Amygdala (tissue), 56 donors: ENCODE measurements at places on chromosomes 11 and 22.

DNA sequence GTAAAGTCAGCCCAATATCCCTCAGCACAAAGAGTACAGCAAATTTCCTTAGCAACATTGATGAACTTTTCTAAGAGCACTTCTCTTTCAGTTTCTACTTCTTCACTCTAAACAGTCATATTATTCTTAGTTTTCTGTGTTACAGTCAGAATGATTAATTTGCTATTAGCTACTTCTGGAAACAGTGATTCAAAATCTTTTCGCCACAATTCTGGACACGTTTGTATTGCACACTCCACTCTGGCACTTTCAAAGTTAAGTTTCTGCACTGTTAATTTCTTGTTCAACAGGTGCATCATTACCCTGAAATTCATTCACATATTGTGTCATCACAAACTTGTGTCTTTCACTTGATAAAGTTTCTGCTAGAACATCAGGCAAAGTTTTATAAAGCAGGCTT is 22.5 kb downstream of the ABTB2 start:
- DNase-seq, result no peak

GRCh38 chr11:60985501-60985900 is 14.0 kb downstream of the CD6 start:
- DNase-seq, result no peak

GRCh38 chr11:17734986-17735817 is 621 bp downstream of the KCNC1 start:
- DNase-seq, result peak; percentile 18

- DNase-seq, result no peak
Observed at GRCh38 chr11:74320538-74320937, 9.1 kb upstream of the P4HA3 start.

DNA sequence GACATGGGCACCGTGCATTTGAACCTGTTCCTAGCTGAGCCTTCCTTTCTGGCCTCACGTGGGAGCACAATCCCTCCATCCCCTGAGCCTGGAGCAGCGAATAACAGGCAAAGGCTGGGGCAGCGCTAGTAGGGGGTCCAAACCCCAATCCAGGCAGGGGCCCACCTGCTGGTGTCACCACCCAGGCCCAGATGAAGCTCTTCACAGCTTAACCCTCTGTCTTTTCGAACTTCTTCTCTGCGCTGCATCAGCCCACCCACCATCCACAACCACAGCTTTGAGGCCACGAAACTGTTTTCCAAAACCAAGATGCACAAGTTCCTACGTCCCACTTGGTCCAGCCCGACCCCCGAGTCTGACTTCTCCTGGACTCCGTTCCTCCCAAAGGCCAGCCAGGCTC is 11.5 kb downstream of the KCNC1 start:
- no peak for DNase-seq
